ENCODE measurements at places on chromosomes 6 and 20. TPM values are rescaled to one million over a fixed set of nuclear protein-coding genes. Genes with fewer than 3 reads are reported as not detected.

The TFEB gene
- 31.5 TPM for total RNA-seq

The HSPA12B gene
- 13.4 TPM for total RNA-seq

The AGPAT4 gene
- 2.6 TPM for total RNA-seq

The KCNS1 gene
- 0.39 TPM for total RNA-seq

The TRIM10 gene
- not detected for total RNA-seq

The OR2J3 gene
- not detected for total RNA-seq
